ENCODE measurements at places on chromosomes 16 and 17.

DNA sequence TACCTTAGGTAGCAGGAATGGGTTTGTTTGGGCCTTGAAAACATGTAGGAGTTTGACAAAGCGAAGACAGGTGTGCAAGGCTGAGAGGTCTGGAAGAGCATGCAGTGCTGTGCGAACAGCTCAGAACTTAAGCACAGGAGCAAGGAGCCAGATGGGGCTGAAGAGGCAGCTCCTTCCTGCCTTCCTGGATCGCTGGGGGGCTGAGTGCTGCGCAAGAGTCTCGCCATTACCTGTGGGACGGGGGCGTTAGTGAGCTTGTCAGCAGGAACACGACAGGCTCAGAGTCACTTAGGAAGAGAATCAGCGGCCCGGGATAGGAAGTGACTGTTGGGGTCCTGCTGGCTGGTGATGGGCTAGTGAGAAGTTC, 464 bp upstream of the MRM1 start:
- peaks cover 15% of the 10 kb centered on the region for H3K4me1 ChIP-seq
- no peak for DNase-seq
- peak overlapping the region; percentile 89 for H3K27ac ChIP-seq
- H3K27me3 ChIP-seq, result no peaks in the 10 kb centered on the region
- H3K4me3 ChIP-seq, result peak overlapping the region; percentile 98

- no peaks in the 10 kb centered on the region for H3K4me1 ChIP-seq
- no peaks in the 10 kb centered on the region for H3K36me3 ChIP-seq
- no peak overlapping the region for H3K4me3 ChIP-seq
- no peak for DNase-seq
- no peaks in the 10 kb centered on the region for H3K27me3 ChIP-seq
- no peak overlapping the region for H3K27ac ChIP-seq
These were observed 119.6 kb upstream of the CHMP6 start for GRCh38 chr17:80872001-80872500.

- H3K27me3 ChIP-seq, result no peaks in the 10 kb centered on the region
- H3K36me3 ChIP-seq, result no peaks in the 10 kb centered on the region
- no peak overlapping the region for H3K27ac ChIP-seq
These were observed 8.5 kb upstream of the MYCBPAP start for GRCh38 chr17:50499721-50500120.

GRCh38 chr16:81967358-81967757, 43.9 kb downstream of the SDR42E1 start:
- no peak for DNase-seq
- no peak overlapping the region for H3K27ac ChIP-seq
- H3K4me3 ChIP-seq, result no peak overlapping the region
- H3K4me1 ChIP-seq, result no peaks in the 10 kb centered on the region
